Stimulated activated CD4-positive, alpha-beta T cell treated with anti-CD3 and anti-CD28 coated beads, Interleukin-15, amount 100 ng/mL, for 24 hours (primary cell): ENCODE measurements at places on chromosomes 6 and 20.

DNA sequence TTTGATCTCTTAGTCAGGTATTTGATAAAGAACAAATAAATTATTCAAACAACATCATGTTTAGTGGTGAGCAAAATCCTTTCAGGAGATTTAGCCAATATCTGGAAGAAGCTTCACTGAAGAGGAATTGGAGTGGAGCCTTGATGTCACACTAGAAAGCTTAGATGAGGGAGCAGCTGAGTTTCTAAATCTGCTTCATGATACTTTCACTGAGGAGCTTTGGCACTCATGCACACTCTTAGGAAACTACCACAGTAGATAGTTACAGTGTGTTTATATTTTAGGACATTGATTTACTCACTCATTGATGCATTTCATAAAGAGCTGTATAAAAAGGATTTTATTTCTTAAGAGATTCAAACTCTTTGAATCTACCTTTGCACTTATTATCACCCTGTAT is 366.2 kb upstream of the BTBD3 start:
- no peak for DNase-seq

DNA sequence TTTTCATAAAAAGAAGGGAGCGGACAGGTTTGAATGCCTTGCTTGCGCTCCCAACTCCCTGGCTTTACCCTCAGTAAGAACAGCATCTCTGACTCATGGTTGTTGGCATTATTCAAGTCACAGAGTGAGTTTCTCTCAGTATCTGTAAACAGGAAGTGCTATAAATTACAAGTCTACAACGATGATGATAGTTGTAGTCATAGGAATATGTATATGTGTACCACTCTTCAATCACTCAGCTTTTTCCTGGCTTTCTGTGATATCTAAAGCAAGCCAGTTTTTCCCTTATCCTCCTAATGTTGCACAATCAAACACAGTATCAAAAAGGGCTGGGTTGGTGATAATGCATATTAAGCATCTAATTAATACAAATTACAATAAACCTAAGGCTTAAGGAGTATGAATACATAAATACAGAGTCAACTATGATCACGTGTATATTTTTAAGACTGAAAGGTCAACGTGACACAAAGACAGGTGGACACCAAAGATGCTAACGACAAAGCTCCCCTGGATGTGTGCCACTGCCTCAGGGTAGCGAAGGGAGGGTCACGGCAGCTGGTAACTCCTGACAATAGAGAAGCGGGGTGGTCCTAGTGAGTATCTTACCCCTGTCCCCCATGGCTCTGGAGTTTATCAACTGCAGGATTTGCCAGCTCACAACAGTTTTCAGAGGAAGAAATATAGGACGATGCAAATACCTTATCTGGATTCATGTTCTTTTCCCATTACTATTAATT is 202.8 kb downstream of the BTBD9 start:
- DNase-seq, result no peak

DNA sequence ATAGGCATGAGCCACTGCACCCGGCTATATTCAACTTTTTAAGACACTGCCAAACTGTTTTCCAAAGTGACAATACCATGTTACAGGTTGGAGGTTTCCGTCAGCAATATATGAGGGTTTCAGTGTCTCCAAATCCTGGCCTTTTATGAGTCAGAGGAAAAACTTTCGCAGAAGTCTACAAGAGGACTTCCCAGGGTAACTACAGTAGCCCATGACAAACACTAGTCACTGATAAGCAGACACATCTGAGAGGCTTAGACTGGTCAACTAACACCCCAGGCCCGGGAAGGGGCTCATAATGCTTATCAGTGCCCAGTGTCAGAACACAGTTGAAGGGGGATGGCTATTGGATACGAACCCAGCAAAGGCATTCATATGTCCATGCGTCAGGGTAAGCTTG is 85.4 kb downstream of the SOX4 start:
- no peak for DNase-seq

- DNase-seq, result no peak
Observed at GRCh38 chr20:31595654-31596411, 9.3 kb upstream of the ID1 start.

GRCh38 chr20:59104831-59105230 is 58.8 kb upstream of the ZNF831 start:
- DNase-seq, result no peak

- no peak for DNase-seq
Observed at GRCh38 chr20:47136782-47137181, 219.7 kb downstream of the ZMYND8 start.

DNA sequence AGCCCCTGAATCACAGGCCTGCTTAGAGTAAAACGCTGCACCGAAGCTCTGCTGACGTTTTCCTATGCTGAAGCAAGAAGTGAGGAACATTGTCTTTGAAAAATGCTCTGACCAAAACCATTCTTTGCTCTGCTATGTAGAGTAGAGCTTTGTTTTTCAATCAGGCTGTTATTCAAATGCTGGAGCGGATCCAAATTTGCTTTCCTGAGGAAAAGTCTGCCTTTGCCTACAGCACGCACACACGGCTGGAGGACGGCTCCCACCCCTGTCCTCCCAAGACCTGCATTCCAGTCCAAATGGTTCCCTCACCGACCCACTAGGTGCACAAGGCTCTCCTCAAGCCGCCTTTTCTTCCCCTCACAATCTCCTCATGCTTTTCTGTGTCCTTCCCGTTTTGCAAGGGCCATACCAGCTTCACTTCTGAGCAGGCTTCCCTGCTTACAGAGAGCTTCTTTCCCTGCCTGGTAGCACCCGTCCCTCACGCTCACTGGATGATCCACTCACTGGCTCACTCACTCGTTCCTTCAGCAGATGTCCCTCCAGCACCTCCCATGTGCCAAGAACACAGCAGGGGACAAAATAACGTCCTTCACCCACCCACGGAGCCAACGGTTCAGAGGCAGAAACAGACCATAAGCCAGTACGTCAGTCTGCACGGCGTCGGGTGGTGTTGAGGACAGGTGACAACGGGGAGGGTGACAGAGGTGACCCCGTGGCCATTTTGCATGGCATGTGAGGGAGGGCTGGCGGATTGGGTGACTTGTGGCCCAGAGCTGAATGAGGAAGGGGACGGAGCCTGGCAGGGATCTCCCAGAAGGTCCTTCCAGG is 137.9 kb upstream of the NEDD9 start:
- DNase-seq, result no peak

GRCh38 chr6:1988843-1989242 is 256.6 kb downstream of the GMDS start:
- no peak for DNase-seq

DNA sequence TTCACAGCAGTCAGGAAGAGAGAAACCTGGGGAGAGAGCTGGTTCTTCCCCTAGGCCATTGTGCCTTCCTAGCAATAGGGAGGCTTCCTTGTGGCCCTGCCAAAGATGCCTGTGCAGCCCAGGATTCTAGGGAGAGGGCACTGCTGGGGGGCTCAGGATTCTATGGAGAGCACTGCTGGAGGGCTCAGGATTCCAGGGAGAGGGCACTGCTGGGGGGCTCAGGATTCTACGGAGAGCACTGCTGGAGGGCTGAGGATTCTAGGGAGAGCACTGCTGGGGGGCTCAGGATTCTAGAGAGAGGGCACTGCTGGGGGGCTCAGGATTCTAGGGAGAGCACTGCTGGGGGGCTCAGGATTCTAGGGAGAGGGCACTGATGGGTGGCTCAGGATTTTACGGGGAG is 25.8 kb downstream of the EDN3 start:
- DNase-seq, result no peak

GRCh38 chr6:1164600-1164999 is 147.3 kb upstream of the FOXQ1 start:
- DNase-seq, result no peak

DNA sequence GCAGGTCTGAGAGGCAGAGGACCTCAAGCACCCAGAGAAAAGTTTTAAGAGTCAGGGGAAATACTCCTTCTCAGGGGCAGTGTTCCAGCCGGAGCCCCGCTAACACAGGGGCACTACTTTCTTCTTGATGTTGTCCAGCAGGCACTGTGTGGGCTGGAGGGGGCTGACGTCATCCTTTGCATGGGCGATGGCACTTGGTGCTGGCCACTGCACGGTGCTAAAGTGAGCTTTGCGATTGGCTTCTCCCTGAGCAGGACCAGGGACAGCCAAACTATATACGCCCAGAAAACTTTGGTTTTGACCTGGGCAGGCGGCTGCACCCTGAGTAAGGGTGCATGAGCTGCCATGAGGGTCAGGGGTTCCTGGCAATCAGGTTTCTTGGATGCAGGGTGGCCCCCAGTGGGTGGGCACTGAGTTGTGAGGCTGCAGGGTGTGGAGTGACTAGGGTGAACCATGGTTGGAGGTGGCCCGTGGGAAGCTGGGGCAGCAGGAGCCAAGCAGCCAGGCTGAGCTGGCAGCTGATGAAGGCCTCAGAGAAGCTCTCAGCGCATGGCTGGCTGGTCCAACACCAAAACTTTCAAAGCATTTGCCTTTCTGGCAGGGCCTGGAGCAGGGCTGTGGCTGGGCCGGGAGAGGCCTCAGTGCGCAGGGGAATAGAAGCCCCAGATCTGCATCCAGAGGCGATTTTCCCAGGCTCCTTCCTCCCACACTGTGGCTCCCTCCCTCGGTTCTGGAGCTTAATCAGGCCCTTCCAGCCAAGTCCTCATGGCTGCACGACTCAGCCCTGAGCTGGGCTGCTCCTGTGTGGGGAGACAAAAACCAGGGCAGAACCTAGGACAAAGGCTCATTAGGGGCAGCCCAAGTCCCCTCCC is 18.3 kb downstream of the MRPS18A start:
- DNase-seq, result no peak

DNA sequence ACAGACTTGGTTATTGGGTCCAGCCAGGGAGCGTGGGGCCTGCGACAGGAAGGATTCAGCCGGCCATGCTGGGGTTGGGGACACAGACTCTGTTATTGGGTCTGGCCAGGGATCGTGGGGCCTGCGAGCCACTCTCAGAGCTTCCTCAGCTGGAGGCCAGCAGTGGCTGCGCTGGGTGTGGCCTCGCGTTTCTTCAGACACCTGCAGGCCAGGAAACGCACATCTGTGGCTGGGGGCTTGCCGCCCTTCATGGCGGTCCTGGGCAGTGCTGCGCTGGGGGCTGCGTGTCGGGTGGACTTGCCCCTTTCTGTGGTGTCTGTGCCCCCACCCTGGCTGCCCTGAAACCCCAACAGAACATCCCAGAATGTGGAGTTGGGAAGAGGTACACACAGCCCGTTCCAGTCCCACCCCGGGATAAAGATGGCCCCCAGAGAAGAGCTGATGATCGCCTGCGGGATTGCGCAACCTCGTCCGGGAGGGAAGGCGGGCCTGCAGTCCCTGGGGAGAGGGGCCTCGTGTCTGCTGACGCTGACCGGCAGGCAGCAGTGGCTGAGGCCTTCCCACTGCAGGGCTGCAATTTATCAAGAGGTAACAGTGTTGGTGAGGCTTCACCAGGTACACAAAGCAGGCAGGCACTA is 16.9 kb upstream of the MTG2 start:
- DNase-seq, result no peak

DNA sequence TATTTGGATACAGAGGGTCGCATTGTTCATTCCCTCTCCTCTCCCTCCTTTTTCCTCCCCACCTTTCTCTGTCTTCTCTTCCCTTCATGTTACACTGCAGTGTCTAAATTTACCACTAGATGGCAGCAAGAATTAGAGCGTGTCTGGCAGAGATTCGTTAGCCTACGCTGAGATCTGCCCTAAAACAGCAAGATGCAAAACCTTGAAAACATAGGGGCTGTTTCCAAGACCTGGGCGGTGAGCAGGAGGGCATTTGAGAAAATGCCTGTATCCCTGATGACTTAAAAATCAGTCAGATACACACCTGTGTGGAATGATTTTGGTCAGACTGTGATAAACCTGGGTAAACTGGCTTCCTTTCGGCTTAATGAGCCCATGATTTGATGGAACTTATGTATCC is 101.5 kb upstream of the ISM1 start:
- peak; percentile 23 for DNase-seq

GRCh38 chr6:166683477-166683876 is 56.4 kb upstream of the RPS6KA2 start:
- DNase-seq, result no peak

- no peak for DNase-seq
Observed at GRCh38 chr6:169985121-169986015, 233.9 kb downstream of the ERMARD start.
